ENCODE measurements at places on chromosomes 5 and 9.

DNA sequence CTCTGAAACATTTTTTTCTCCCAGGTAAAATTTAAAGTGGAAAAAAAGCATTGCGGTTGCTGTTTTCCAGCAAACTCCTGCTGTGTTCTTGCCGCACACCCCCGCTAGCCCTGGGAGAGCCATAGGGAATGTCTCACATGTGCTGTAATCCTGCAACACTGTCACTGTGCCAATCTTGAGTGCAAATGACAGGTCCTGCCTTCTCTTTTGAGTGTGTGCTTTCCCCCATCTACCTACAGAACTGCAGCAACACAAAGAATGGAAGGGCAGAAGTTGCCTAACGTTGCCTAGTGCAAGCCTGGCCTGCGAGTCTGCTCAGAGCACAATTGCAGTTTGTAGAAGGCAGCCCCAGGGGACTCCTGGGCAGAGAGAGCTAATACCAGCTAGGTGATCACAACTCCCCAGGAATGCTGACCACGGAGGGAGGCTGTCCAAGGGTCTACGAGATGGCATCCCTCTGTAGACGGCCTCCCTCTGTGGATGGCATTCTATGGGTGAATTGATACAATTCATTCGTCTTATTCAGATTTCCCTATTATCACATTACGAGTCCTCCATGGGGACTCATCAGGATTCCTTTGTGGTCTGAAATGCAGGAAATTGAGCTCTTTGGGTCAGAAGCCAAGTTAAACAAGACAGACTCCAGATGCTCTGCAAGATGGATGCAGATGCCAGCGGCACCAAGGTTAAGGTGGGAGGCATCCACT, 172.6 kb upstream of the S1PR3 start:
- no peaks in the 10 kb centered on the region for H3K4me1 ChIP-seq
- no peak for DNase-seq
- H3K27me3 ChIP-seq = no peaks in the 10 kb centered on the region
- no peak overlapping the region for H3K4me3 ChIP-seq

DNA sequence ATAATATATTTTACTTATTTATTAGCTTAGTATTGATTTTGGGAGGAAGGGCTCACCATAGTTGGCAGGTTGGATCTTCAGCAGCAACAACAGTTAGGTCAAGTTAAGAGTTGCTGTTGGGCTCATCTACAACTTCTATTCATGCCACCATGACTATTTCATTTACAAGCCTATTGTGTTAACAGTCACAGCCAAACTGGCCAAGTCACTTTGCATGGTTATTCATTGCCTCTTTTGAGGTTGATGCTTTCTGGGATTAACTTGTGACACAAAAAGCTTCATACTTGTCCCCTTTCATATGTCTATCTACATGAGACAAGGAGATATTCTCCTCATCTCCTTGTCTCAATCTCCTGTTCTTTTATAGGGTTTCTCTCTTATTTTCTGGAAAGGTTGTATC, 98.3 kb downstream of the WDR70 start:
- no peak for DNase-seq
- H3K27ac ChIP-seq = no peak overlapping the region
- peaks cover 14% of the 10 kb centered on the region for H3K36me3 ChIP-seq
- no peak overlapping the region for H3K4me3 ChIP-seq
- H3K4me1 ChIP-seq = no peaks in the 10 kb centered on the region

DNA sequence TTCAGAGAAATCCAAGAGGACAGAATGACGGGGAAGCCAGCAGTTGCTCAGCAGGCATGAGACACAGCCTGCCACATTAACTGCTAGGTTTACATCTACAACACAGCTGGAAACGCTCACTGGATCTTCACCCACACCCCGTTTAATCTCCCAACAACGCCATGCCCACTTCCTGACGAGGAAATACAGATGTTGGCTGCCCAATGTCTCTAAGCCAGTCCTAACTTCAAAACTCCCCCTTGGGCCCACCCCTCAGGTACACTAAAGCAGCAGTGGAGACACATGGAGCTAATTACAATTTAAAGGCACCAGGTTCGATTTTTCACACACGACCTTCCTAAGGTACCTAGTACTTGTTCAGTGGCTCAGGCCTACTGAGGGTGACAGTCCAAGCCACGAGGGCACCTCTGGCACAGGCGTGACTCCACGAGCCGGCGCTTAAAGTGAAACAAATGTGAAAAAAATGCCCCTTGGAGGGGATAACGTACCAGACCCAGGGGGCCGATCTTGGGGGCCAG, 904 bp downstream of the RPL12 start:
- H3K27ac ChIP-seq = peak overlapping the region; percentile 84
- DNase-seq = peak; percentile 5
- no peaks in the 10 kb centered on the region for H3K27me3 ChIP-seq
- peak overlapping the region; percentile 94 for H3K4me3 ChIP-seq
- H3K4me1 ChIP-seq = peaks cover 24% of the 10 kb centered on the region

GRCh38 chr9:108416324-108416723, 439.5 kb downstream of the ACTL7B start:
- no peaks in the 10 kb centered on the region for H3K27me3 ChIP-seq
- H3K4me3 ChIP-seq = no peak overlapping the region
- DNase-seq = no peak

- H3K4me3 ChIP-seq = no peak overlapping the region
- no peaks in the 10 kb centered on the region for H3K36me3 ChIP-seq
- DNase-seq = no peak
- H3K27ac ChIP-seq = no peak overlapping the region
These were observed 101.3 kb downstream of the WDR41 start for GRCh38 chr5:77390795-77391194.

DNA sequence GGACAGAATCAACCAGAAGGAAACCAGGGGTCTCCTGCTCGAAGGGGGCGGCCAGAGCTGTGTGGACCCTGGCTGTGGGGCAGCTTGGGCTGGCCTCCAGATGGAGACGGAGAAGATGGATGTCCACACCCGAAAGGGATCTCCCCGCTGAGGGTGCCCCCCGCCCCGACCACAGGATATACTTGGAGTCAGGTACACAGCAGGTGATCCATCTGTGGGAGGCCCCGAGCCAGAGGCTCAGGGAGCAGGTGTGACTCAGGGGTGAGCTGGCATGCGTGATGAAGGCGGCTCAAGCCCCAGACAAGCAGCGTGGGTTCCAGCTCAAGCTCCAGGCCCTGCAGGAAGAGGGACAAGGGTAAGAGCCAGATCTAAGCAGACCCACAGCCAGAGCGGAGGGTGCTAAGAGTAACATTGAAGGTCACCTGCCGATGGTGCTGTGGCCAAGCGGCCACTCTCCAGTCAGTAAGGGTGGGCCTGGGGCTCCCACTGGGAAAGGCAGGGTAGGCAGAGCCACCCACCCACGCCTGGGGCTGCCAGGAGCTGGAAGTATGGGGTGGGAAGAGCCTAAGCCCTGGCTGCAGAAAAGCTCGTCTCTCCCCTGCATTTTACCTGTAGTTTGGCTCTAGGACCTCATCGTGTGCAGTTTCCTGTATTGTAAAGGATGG, 30.6 kb upstream of the MVB12B start:
- H3K4me1 ChIP-seq = no peaks in the 10 kb centered on the region
- H3K27me3 ChIP-seq = peaks cover 3% of the 10 kb centered on the region
- H3K36me3 ChIP-seq = no peaks in the 10 kb centered on the region
- H3K27ac ChIP-seq = no peak overlapping the region
- H3K4me3 ChIP-seq = no peak overlapping the region
- DNase-seq = no peak

GRCh38 chr5:53819482-53819881, 259.0 kb downstream of the NDUFS4 start:
- no peaks in the 10 kb centered on the region for H3K4me1 ChIP-seq
- no peaks in the 10 kb centered on the region for H3K36me3 ChIP-seq
- no peak overlapping the region for H3K27ac ChIP-seq
- H3K4me3 ChIP-seq = no peak overlapping the region
- DNase-seq = no peak

DNA sequence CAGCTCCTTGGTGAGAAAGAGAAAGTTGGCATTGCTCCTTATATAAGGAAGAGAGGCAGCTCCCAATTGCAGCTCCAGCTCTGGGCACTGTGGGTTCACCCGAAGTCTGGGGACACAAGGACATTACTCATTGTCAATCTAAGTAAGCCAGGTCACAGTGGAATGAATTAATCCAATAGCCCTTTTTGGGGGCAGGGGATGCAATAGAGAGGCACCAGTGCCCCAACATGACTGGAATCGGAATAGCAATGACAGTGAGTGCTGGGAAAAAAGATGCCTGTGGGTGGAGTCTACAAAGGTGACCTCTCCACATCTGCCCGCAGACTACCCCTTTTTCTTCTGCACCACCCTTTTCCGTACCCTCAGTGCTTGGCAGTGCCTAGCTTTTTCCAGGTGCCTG, 11.1 kb upstream of the NEUROG1 start:
- H3K4me3 ChIP-seq = no peak overlapping the region
- peaks cover 5% of the 10 kb centered on the region for H3K4me1 ChIP-seq
- DNase-seq = no peak
- peaks cover 37% of the 10 kb centered on the region for H3K27me3 ChIP-seq

GRCh38 chr9:76904661-76905457, 1.1 kb downstream of the PRUNE2 start:
- no peak overlapping the region for H3K4me3 ChIP-seq
- H3K36me3 ChIP-seq = no peaks in the 10 kb centered on the region
- no peaks in the 10 kb centered on the region for H3K4me1 ChIP-seq
- DNase-seq = no peak
- no peak overlapping the region for H3K27ac ChIP-seq
- H3K27me3 ChIP-seq = no peaks in the 10 kb centered on the region

GRCh38 chr5:80978772-80979317, 18.7 kb downstream of the RASGRF2 start:
- H3K27ac ChIP-seq = no peak overlapping the region
- no peak for DNase-seq
- no peak overlapping the region for H3K4me3 ChIP-seq
- H3K36me3 ChIP-seq = no peaks in the 10 kb centered on the region
- H3K4me1 ChIP-seq = no peaks in the 10 kb centered on the region
- no peaks in the 10 kb centered on the region for H3K27me3 ChIP-seq

All from effector memory CD4-positive, alpha-beta T cell (primary cell).